NCI-H1436 treated with DMSO at 0.1 percent for 48 hours (cell line): ENCODE measurements at places on chromosomes 4 and X.

GRCh38 chrX:150478496-150479492 is 89.6 kb upstream of the MTM1 start:
- DNase-seq, result no peak

- DNase-seq, result no peak
Measured at GRCh38 chrX:48498374-48498809, 10.4 kb upstream of the PORCN start.

GRCh38 chrX:119694601-119695534 is 1.9 kb upstream of the SEPTIN6 start:
- DNase-seq, result no peak

GRCh38 chr4:88792268-88792781 is 94.7 kb upstream of the NAP1L5 start:
- no peak for DNase-seq

DNA sequence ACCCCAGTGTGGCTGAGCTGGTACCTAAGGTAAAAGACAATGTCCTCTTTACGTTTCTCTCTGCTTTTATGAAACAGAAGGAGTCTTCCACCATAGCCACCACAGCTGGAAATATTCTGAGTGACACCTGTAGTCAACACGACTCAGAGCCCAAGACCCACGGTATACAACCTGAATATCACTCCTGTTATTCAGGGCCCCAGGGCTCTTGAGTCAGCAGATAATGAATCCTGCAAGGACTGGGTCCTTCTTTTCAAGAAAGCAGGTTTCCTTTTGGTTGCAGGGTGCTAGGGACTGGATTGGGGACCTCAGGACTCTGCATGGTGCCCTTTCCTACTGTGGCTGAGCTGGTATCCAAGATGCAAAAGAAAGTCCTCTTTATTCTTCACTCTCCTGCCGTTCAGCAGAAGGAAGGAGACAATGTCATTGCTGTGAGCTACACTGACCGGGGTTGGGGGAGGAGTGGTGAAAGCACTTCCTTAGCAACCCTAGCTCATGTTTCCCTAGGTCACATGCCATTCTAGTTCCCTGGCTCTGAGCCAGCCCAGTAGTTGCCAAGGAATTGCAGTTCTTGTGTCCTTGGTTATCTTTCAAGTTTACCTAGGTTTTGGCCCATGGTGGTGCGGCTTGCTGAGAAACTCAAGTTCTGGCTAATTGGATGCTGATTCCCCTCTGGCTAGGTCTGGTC is 23.7 kb upstream of the UNC5C start:
- DNase-seq, result no peak
